ENCODE measurements at places on chromosomes 12 and 14.

DNA sequence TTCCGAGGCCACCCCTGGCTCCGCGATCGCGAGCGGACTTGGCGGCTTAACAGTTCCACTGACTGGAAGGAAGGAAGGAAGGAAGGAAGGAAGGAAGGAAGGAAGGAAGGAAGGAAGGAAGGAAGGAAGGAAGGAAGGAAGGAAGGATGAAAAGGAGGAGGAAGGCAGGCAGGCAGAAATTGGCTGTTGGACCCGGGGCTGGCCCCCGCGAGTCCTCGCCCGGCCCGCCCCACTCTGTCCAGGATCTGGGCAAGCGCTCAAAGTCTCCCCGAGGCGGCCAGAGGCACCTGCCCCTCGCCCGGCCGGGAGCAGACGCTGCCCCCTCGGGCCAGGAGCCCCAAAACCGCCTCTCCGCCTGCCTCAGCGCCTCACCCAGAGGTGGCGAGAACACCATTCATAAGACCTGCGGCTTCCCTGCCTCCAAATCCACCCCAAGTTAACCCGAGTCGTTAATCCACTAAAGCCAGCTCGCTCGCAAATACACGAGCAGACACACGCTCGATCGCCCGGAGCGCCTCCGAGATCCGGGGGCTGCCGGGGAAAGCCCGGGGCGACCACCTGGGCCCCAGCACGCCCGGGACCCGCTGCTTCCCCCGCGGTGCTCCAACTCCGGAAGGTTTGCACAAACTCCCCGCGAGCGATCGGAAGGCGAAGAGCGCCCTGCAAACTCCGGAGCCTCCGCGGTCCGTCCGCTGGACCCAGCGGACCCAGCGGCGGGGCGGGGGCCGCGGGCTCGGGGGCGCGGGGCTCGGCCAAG, 844 bp downstream of the DPF3 start:
- peak; percentile 68 for DNase-seq

DNA sequence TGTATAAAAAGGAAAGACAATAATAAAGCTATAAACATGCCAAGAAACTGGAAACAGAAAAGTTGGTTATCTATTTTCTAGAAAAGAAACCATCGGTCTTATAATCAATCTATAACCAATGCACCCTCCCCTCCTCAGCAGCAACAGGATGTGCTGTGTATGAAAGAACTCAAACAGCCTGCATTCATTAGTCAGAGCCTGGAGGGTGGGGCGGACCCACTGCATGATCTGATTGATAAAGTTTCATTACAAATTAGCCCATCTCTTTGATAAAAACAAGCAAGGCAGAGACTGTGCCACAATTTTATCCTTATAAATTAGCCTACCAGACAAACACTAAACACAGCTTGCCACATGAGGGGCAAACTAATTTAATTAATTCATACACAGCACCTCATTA, 448.1 kb downstream of the BCAT1 start:
- DNase-seq: no peak

DNA sequence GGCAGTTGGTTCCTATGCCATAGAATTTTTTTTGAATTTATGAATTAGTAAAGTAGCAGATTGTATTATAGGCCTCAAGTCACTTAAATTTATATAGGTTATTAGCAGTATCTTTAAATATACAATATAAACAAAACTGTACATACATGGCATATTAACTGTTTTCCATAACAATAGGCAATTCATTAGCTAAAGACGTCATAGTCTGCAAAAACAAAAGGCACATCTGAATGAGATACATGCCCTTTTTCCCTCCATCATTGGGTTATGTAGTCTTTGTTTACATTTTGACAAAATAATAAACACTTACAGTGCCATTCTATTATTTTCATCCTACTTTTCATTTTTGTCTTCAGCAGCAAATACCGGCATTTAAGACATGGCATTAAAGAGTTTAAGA, 1.1 kb upstream of the VCPKMT start:
- no peak for DNase-seq

GRCh38 chr14:63100552-63100951, 55.3 kb upstream of the KCNH5 start:
- DNase-seq: no peak

DNA sequence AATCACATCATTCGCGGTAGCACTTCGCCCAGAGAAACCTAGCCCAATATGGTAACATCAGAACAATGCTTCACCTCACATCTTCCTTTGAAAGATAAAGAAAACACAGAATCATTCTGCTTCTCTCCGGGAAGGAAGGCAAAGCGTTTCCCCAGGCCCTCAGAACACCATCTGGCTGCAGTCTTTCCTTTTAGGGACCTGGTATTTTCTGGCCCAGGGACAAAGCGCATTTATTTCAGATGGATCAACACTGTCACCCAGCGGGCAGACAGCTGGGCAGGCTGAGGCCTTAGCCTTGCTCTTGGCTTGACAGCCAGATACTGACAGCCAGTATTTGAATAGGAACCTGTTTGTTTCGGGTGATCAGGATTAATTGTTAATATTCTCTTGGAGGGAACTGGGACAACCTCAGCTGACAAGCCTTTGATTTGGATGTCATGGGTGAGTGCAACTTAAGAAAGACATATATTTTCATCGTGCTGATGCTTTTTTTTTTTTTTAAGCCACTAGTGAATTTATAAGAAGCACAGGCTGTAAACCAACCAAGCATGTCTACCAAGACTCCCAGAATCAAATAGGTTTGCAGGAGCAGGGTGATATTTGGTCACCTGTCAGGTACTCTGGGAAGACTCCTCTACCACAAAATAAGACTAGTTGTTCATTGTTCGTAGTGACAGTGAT, 118.9 kb downstream of the VEZT start:
- DNase-seq: peak; percentile 88

- DNase-seq: no peak
These were observed 480.2 kb upstream of the FBXO33 start for GRCh38 chr14:39912192-39913100.

GRCh38 chr12:107393043-107393717, 292.4 kb upstream of the PWP1 start:
- no peak for DNase-seq

- DNase-seq: peak; percentile 23
These were observed 500 bp downstream of the GPR137C start for GRCh38 chr14:52553002-52553670.

DNA sequence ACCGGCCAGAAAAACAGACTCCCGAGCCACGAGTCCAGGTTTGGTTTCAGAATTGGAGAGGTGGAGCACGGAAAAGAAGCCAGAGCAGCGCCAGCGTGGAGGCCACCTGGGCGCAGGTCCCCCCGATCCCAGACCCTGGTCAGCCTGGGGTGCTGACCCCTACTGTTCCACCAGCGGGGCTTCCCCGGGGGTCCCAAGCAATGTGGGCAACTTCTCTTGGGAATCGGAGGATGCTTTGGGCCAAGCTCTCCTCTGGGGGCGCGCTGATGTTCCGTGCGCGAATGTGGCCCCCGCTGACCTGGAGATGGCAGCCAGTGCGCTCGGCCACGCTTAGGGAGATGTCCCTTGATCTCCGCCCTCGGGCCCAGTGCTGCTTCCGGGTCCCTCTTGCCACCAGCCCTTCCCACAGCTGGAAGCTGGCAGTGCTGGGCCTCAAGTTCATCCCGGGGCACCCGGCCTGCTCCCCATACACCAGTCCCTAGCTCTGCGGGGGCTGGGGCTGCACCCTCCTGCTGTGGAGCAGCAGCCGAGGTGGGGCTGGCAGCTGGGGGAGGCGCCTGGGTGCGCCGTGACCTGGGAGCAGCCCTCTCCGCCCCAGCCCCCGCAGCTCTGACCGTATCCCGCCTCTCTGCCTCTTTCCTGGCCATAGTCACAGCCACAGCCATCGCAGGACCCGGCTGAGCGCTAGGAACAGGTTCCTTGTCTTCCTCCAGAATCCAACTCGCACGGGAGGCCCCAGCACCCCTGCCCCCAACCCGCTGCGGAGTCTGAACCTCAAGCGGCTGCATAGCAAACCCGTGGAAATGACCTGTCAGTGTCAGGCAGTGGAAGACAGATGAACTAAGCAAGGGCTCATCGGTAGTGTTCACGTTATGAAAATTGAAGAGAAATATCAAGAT, 91.2 kb downstream of the RCOR1 start:
- DNase-seq: no peak

- no peak for DNase-seq
These were observed 46.3 kb upstream of the KICS2 start for GRCh38 chr12:64268409-64268808.

DNA sequence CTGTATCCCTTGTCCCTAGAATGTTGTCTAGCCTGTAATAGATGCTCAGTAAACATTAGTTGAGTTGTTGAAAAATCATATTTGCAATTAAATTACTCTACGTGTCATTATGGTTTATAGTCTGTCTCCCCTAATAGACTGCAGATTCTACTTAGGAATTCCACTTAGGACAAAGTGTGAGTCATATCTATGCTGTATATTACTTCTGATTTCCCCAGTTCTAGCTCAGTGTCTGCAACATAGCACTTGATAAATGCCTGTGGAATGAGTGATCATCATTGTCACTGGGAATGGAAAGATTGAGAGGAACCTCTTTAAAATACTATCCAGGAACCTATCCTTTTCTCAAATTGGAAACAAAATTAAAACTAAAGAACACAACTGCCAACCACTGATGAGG, 99.3 kb downstream of the TBX5 start:
- DNase-seq: no peak

All from cerebellum (tissue), 4 donors.